ENCODE measurements at places on chromosomes 16 and 17. TPM values are rescaled to one million over a fixed set of nuclear protein-coding genes. Genes with fewer than 3 reads are reported as not detected.

GRCh38 chr16:31032736-31033708, at the start of gene STX4:
STX4 (plus strand) TSS chr16:31033558; CDS start chr16:31033806, 248 bp downstream.
- peak; percentile 94 for ATAC-seq

- peak; percentile 72 for ATAC-seq
These were observed 109.6 kb downstream of the CNTNAP4 start for GRCh38 chr16:76386784-76387183.

Gene DNAI2
- not detected for total RNA-seq

DNA sequence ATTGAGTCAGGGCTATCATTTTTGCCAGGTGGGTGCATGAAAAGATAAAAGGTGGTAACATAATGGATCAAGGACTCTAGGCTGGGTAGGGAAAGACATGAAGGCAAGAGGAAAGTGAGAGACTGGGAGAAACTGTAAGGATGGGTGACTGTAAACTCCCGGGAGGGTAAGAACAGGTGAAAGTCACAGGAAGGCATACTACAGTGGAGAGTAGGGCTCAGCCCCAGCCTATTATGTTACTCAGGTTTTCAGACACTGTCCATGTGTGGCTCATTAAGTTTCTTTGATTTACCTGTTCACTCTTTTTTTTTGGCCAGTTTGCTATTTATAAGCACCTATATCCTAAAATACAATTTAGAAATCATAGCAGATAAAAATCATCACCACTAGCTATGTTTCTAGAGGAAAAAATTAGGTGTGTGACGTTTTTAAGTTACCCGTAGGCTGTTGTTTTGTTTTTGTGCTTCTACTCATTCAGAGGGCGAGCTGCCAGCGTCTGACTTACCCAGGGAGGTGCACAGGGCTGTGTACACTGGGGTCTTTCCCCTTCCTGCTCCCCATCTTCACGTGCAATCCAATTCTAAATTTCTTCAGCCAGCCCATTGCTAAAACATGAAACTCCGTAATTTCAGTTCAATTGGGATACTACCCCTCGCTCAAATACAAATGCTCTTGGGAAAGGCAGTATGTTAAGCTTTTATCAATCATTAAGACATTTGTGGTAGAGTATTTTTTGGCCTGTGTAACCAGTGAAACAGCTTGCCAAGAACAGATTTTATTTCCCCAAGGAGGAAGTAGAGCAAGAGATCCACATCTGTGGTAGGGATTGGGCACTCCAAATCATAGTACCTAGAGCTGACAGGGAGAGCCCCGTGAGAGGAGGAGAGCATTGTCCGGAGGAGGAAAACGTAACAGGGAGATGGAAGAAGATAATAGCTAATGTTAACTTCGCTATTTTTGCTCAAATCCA, 21.7 kb upstream of the VWA3A start:
- ATAC-seq, result no peak

- no peak for ATAC-seq
These were observed 44.7 kb downstream of the SOCS1 start for GRCh38 chr16:11211061-11211976.

- ATAC-seq, result no peak
These were observed 37.4 kb downstream of the BPTF start for GRCh38 chr17:67862614-67863217.

DNA sequence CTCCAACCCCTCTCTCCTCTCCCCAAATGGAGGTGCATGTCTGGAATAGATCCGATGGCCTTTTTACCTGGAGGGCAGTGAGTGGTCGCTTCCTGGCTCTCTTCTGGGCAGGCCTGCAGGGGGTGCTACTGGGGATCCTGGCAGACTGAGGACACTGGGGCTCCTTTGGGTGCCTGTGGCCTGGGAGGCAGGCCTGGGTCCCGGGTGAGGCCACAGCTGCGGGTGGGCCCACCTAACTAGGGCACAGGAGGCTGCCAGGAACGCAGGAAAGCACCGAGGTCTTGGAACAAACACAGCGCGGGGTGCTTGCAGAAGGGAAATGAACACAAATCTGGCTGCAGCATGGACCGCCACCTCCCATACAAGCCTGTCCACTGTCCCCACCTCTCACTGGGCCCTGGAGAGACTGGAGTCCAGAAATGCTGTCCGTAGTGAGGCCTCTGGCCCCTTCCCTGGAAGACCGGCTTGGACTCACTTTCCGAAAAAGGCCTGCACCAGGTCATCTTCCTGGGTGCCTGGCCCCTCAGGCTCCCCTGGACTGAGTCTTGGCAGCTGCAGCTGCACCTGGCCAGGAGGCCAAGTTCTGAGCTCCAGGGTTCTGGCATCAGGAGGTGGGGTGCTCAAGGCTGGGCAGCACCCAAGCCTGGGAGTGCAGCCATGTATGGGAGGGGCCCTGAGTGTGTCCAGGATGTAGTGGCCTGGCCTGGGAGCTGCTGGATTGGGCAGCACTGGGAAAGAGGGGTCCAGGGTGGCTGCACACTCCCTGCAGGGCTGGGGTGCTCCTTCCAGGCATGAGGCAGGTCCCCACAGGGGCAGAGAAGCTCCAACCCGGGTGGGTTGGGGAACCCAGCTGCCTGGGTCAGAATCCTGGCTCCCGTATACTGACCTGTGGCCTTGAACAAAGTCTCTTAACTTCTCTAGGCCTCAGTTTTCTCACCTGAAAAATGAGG, 195.1 kb downstream of the IRF8 start:
- ATAC-seq, result no peak
